CD4-positive, alpha-beta T cell treated with Interleukin-17A for 1 hour (primary cell): ENCODE measurements at places on chromosomes 16 and 17.
A peak's percentile ranks its signal among the peaks of the same experiment; 100 is the strongest.

DNA sequence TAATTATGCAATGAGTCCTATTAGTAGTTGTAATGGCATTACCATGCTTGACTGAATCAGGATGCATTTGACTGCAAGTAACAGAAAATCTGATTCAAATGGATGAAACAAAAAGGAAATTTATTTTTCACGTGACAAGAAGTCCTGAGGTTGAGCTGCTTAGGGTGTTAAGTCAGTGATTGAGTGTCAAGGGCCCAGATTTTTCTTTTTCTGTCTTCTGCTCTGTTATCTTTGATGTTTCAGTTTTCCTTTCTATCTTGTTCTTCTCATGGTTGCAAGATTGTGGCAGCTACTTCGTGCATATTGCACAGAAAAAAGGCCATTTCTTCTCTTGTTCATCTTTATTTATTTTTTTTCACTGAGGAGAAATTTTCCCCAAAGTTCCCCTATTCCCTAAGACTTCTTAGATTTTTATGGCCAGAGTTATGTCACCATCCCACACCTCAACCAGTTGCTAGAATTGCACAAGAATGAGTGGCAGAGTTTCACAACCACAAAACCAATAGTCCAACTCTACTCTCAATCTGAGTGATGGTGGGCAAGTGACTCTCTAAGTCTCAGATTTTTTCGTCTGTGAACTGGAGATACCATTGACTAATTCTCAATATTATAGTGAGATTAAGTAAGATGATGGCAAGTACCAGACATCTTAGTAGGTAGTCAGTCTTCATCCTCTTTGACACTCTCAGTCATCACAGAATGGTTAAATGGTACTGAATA lies 15.7 kb upstream of the GPR139 start:
- DNase-seq = no peak

- DNase-seq = no peak
Measured at GRCh38 chr17:40068129-40068581, 5.4 kb downstream of the THRA start.

DNA sequence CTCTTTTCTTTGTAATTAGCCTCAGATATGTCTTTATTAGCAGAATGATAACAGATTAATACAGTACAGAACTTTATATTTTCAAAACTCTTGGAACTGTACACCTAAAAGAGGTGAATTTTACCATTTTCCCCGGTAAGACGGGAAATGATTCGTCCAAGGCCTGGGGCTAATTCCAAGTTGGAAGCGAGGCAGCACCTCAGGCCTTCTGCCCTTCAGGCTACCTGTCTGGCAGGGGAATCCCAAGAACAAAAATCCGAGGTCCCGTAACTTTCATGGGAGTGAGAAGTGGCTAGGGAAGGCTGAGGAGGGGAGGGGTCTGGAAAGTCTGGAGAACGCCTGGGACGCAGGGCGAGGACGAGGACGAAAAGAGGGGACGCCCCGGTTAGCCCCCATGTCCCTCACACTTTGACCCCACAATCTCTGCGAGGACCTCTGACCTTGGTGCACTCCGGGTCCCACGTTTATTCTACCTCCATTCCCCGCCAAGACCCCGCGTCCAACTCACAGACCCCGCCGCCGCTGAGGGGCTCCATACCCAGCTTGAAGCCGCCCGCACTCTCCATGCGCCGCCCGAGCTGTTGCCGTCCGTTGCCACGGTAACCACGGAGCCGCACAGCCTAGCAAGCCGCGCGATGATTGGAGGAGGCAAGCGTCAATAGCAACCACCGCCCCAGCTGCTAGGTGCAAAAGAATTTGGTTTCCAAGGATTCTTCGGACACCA lies at the start of gene HYDIN:
HYDIN (minus strand) TSS at position 601 of the 724 bp plus-strand sequence. CDS start 43,827 bp downstream, outside the sequence.
- no peak for DNase-seq

DNA sequence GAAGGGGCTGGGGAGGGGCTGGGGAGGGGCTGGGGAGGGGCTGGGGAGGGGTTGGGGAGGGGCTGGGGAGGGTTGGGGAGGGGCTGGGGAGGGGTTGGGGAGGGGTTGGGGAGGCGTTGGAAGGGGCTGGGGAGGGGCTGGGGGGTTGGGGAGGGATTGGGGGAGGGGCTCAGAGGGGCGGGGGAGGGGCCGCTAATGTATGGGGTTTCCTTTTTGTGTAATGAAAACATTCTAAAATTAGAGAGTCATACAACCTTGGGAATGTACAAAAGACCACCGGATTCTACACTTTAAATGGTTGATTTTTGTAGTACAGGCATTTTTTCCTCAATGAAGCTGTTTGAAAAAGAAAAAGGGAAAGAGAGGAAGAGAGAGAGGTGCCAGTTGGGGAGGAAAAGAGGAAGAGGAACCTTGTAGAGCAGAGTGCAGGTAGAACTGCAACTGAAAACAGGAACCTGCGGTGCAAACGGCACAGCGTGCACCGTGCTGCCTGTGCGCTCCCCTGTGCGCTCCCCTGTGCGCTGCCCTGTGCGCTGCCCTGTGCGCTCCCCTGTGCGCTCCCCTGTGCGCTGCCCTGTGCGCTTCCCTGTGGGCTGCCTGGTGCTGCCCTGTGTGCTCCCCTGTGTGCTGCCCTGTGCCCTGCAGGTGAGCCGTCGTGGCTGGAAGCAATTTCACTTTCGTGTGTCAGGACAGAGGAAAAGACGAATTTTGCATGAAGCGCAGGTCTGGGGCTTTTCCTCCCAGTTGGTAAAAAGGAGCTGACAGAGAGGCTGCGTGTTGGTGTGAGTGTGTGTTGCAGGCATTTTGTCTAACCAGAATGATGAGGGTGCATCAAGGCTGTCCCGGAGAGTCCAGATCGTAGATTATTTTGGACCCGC lies 40.8 kb downstream of the METRNL start:
- peak; percentile 30 for DNase-seq

GRCh38 chr17:37098910-37099664 lies 150.3 kb downstream of the AATF start:
- DNase-seq = no peak

GRCh38 chr17:16948587-16949376 lies 23.1 kb downstream of the TNFRSF13B start:
- no peak for DNase-seq

DNA sequence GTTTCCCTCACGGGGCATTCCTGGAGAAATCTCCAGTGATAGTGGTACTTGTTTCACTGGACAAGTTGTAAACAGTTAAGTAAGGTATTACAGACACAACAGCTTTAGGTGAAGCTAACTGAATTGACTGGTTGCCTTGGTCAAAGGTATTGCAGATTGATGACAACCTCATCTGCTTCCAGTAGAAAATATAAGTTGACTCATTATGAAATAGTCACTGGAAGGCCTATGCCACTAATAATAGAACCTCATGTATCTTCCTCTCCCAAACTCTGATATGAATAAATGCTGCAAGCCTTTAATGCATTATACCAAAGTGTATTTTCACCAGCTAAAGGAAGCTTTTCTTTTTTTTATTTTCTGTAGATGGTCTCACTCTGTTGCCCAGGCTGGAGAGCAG lies 44.8 kb downstream of the GLG1 start:
- no peak for DNase-seq

DNA sequence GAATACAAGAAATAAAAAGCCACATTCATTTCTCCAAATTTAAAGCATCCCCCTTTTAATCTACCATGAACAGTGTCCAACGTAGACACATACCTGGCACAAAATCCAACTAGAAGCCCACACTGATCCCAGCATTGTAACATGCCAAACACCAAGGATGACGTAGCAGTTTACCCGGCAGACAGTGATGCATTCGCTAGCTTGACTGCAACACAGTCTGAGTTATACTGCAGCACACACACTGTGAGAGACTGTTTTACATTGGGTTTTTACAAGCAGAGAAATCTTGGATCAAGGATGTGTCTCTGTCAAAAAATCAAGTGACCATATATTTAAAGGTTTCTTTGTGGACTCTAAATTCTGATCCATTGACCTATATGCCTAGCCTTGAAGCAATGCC lies 74.5 kb upstream of the C17orf78 start:
- DNase-seq = no peak

DNA sequence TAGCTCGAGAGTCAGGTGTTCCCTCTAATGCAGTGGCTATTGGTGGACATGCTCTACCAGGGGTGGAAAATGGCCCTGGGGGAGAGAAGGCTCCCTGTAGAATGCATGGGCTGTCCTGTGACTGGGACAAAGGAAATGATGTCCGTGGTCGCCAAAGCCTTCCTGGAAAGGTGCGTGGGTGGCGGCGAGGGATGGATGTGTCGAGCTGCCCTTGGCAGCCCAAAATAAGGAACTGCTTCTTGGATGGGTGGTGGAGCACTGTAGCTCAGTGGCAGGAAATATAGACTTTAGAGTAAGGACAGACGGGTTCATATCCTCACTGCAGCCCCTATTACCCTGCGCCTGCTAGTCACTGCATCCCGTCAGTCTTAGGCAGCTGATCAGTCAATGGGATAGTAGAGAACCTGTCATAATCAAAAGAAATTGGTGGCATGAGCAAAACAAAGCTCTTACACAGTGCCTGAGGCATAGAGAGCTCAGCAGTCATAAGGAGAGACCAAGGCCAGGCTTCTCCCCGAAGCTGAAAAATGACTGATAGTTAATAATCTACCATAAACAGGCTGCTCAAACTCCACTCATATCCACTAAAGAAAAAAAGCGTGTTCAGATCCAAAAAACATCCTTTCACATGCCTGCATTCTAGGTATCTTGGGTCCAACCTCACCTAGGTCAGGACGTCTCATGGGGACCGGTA lies 123.5 kb upstream of the PLCG2 start:
- no peak for DNase-seq

GRCh38 chr17:4969551-4970173 lies 2.0 kb upstream of the SPAG7 start:
- DNase-seq = no peak

GRCh38 chr17:32356750-32357149 lies 6.8 kb downstream of the ZNF207 start:
- DNase-seq = no peak

GRCh38 chr17:55693254-55694216 lies 29.1 kb downstream of the TMEM100 start:
- no peak for DNase-seq

- no peak for DNase-seq
Measured at GRCh38 chr17:77281904-77282367, 141.2 kb downstream of the SEC14L1 start.

GRCh38 chr16:8194794-8195193 lies 395.5 kb downstream of the TMEM114 start:
- DNase-seq = no peak

GRCh38 chr16:30760577-30761426 lies 1.1 kb downstream of the CFAP119 start:
- DNase-seq = no peak

GRCh38 chr17:6048486-6048885 lies 21.7 kb upstream of the WSCD1 start:
- no peak for DNase-seq

GRCh38 chr17:80786470-80786869 lies 205.2 kb upstream of the CHMP6 start:
- no peak for DNase-seq

DNA sequence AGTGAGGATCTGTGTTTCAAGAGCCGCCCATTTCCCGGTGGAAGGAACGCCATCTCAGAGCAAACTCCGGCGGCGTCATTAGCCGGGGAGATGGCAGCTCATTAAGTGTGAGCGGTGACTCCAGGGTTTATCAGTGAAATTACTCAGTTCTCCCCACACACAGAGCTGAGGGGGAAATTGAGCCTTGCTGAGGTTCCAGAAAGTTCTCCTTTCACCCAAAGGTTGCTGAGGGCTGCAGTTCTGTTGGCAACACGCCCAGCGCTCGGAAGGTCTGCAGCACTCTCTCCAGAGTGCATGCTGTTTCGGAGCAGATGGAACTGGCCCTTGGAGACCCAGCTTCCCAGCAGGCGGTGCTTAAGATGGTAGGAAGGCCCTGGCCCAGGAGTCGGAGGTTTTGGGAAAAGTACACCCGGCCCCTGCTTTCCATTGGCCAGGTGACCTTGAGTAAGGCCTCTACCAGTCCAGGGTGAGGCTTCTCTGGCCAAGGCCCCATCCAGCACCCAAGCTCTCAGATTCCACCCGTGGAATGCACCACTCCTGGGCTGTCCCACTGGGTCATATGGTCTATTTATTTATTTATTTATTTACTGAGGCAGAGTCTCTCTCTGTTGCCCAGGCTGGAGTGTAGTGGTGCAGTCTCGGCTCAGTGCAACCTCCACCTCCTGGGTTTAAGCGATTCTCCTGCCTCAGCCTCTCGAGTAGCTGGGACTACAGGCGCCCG lies 167.7 kb upstream of the CIBAR2 start:
- DNase-seq = no peak
